HAP-1 (cell line): ENCODE measurements at places on chromosomes 7 and 10.

- DNase-seq = no peak
Observed at GRCh38 chr7:14924398-14924797, 21.8 kb upstream of the DGKB start.

DNA sequence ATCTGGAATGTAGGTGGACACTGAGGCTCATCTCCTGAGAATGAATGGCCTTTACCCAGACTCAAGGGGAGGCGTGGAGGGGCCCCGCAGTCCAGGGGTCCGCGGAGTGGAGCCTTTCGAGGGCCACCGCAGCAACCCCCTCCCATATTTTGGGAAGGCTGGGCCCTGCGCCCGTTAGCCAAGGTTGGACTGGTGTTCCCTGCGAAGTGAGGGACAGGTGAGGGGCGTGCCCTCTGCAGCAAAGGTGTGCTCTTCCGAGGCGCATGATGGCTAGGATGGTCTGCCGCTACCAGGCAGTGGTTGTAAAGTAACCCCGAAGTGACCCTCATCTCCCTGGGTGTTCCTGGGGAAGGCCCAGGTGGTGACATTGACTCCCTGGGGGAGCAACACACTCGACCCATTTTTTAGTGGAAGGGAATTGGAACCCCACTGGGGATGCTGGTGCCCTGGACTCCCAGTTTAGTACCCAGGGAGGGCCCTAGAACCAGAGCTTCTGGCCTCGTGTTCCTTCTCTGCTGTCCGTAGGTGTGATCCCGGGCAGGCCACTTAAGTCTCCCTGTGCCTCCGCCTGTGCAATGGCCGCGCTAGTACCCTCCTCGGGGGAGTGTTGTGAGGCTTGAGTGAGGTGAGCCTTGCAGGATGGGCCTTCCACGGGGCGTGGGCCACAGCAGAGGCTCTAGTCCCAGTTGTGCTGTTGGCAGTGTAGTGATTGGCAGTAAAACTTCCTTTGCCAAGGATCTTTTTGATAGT, 779 bp downstream of the FAM241B start:
- DNase-seq = no peak

DNA sequence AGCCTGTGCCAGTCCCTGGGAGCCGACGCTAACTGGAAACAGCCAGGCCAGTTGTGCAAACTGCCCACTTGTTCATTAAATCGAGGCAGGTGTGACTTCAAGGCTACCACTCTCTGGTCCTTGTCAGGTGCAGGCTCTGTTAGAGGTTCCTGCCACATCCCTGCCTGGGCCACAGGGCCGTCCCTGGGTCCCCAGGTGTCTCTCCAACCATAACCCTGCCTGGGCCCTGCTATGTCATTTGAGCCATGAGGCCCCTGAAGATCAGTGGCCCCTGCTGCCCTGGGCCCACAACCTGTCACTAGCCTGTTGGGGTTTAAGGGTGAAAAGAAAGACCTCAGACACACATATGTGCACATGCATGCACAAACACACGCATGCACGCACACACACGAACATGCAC, 326.9 kb downstream of the TNS3 start:
- DNase-seq = no peak

GRCh38 chr10:50883629-50884028, 1.8 kb downstream of the A1CF start:
- no peak for DNase-seq

DNA sequence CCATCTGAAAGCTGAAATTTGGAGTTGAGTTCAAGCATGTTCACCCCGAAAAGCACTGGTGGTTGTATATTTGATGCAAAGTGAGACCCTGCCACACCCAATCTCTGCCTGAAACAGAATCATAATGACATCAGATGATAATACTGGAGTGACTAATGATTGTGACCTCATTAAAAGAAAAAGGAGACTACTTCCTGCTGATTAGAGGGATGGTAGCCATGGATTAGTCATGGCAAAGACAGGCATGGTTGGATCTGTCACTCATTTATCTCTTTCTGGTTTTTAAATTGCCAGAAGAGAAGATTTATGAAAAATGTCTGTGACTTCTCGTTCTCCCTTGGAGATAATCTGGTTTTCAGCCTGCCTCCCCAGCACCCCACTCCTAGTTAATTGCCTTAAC, 101.2 kb downstream of the BAMBI start:
- DNase-seq = no peak

DNA sequence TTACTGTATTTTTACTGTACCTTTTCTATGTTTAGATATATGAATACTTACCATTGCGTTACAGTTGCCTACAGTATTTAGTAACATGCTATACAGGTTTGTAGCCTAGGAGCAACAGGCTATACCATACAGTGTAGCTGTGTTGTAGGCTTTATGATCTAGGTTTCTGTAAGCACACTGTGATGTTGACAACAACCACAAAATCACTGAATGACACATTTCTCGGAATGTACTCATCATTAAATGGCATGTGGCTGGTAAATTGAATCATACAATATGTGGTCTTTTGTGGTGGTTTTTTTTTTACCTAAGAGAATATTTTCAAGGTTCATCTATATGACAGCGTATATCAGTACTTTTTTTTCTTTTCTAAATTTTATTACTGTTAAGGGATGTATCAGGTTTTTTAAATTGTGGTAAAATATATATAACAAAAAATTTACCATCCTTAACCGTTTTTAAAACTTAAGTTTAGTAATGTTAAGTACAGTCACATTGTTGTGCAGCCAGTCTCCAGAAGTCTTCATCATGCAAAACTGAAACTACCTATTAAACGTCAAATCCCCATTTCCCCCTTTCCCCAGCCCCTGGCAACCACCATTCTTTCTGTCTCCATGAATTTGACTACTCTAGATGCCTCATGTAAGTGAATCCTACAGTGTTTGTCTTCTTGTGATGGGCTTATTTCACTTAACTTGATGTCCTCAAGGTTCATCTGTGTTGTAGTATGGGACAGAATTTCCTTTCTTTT, 21.5 kb downstream of the BTAF1 start:
- DNase-seq = no peak

GRCh38 chr10:24716295-24716694, 7.4 kb downstream of the ARHGAP21 start:
- no peak for DNase-seq

DNA sequence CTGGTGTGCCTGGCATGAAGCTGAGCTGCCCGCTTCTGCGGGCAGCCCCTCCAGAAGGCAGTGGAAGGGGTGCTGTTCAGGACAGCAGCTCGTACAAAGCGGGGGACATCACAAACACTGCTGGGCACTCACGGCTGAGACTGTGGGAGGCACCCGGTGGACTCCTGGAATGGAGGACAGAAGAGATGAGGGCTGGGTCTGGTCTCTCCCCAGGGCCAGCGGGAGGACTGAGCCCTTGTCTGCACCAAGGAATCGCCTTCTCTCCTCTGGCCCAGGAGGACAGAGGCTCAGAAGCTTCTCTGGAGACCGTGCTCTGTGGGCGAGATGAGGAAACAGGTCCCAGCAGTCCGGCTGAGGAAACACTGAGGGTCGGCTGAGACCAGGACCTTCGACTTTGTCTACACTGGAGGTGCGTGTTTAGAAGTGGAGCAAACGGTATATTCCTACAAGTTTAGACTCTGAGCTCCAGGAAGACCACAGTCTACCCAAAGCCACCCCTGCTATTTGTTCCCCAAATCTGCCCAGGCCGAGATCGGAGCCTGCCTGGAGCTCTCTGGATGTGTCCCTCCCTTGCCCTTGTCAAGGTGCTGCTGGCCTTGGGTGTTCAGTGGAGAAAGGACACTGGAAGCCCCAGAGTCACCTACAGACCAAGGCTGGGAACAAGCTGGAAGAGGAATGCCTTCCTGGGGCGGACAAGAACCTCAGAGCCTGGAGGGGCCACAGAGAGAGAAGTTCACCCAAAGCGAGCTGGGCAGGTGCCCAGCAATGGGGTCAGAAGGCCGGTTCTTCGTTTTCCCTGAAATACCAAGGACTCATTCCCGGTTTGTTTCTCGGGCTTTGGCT, 12.9 kb upstream of the INPP5A start:
- DNase-seq = no peak

DNA sequence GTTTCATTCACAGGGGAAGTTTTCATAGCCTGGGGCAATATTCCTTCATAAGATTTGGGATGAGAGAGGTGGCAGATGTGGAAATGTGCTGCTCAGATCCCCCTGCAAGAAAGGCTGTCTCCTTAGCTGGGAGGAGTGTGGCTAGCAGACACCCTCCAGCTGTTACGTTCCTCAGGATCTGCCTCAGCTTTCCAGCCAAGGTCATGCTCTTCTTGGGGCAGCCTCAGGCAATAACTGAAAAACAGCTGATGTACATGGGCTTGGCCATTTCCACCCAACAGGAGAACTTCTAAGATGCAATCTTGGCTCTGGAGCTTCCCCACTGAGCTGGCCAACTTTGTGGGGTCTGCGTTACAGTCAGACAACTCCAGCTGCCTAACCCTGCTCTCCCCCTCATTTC, 51.3 kb upstream of the SEPTIN7 start:
- no peak for DNase-seq
